ENCODE measurements at places on chromosomes 4 and X.

- DNase-seq, result no peak
Measured at GRCh38 chr4:80229590-80229989, 32.3 kb downstream of the PRDM8 start.

DNA sequence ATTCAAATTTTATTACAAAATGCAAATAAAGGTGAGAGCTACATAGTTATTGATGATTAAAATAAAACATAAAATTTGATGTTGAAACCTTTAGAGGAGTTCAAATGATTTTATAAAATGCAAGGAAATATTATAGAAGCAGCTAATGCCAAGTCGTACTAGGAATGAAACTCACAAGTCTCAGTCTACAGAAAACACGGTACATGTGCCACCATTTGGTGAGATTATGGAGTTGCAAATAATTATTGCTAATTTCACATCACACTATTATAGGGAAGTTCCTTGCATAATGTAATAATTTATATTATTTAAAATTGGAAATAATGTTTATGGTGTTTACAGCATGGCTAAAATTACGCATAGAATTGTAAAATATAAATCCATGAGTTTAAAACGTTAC is 1601.7 kb upstream of the TENM3 start:
- DNase-seq, result no peak

DNA sequence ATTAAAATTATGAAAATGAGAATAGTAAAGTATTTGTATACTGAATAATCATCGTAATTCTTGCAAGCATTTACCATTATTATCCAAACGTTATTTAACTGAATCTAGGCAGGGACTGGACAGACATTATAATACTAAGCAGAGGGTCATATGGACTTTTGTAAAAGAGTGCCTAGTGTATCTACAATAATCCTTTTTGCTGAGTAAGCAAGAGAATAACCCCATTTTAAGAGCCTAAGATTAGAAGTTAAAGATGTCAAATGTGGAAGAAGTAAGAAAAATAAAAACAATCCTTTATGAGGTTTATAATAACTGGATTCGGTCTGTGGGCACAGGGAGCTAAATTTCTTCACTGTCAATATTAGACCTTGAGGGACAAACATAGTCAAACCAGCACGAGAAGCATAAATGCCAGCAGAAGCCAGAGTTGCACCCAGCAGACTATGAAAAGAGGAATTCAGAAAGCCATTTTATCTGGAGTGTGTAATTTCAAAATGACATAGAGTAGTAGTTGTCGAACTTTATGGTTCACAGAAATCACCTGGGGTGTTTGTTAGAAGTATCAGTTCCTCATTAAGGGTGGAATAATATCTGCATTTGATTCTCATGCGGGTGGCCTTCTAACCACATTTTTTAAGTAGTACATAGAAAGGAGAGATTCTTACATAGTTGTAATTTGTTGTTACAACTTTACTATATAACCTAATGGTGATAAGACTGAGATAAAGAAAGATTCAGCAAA is 39.7 kb upstream of the DCLK2 start:
- DNase-seq, result no peak

- DNase-seq, result no peak
Measured at GRCh38 chrX:11364835-11365234, 71.6 kb downstream of the AMELX start.

GRCh38 chrX:153557618-153558355 is 40.3 kb downstream of the ATP2B3 start:
- DNase-seq, result no peak

DNA sequence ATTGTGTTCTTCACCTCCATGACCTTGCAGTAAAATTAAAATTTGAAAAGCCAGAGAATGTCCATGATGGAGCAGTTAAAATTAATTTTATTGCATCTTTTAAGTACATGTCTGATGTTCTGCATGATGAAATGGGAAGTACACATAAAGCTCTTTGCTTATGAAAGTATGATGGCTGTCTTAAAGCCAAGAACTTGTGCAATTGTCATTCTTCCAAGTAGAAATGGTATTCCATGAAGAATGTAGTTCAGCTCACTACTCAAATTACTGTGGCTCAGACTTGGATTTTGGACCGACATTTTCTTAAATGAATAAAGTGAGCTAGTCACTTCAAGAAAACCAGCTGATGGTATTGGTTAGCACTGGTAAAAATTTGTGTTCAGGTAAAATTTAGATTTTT is 161.7 kb upstream of the CXCL13 start:
- DNase-seq, result no peak

GRCh38 chrX:73977542-73978169 is 326.3 kb upstream of the ZCCHC13 start:
- no peak for DNase-seq

GRCh38 chrX:102672856-102673255 is 21.6 kb downstream of the GPRASP1 start:
- DNase-seq, result no peak

- DNase-seq, result no peak
Measured at GRCh38 chr4:57080781-57081650, 29.2 kb downstream of the IGFBP7 start.
